ENCODE measurements at places on chromosomes 5 and 9.

DNA sequence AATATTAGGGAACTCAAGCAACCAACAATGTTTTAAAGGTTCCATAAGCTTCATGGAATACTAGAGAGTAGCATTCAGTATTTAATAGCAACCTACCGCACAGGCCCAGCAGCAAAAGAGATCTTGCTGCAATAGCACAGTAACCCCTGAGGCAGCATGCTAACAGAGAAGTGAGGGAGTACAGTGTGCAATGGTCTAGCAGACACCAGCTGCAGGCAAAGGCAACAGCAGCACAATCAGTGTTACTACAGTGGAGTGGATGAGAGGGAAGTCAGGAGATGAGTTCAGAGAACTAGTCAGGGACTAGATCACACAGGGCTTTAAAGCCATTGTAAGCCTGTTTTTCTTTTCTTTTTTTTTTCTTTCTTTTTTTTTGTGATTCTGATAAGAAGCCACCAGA is 2.8 kb downstream of the TICAM2 start:
- no peak for DNase-seq

GRCh38 chr5:73178265-73178664 is 5.3 kb downstream of the TMEM174 start:
- no peak for DNase-seq

DNA sequence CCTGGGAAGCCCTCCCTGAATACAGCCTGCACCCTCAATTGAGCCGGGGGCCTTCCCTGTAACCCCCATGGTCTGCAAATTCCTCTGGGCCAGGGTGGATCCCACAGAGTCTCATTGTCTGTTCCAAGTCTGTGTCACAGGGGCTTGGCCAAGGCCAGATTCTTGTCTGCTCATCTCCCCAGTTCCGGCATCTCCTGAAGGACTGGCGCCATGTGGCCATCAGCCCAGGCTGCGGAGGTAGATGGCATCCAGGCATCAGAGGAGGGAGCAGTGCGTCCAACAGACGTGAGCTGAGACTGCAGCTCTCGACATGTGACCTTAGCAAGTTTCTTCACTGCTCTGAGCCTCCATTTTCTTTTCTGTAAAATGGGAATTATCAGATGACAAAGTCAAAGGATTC is 37.3 kb upstream of the RPL26L1 start:
- no peak for DNase-seq

DNA sequence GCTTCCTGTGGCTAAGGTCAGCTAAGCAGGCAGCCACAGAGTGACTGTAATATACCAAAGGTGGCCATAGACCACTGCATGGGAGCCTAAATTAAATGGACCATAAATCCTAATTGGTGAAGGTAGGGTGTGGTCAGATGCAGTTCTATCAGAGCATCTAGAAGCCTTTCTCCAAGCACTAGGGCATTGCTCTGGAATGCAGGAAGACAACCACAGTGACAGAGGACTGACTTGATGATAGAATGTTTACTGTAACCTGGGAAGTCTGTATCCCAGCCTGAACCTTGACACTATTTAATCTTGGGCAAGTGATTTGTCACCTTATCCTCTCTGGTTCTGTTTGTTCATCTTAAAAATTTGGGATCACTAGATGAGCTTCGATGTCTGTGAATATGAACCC is 2.3 kb downstream of the FBXO38 start:
- DNase-seq: no peak

GRCh38 chr5:137659209-137659608 is 76.7 kb downstream of the KLHL3 start:
- DNase-seq: no peak

- no peak for DNase-seq
Observed at GRCh38 chr5:111583758-111584203, 71.4 kb upstream of the STARD4 start.

DNA sequence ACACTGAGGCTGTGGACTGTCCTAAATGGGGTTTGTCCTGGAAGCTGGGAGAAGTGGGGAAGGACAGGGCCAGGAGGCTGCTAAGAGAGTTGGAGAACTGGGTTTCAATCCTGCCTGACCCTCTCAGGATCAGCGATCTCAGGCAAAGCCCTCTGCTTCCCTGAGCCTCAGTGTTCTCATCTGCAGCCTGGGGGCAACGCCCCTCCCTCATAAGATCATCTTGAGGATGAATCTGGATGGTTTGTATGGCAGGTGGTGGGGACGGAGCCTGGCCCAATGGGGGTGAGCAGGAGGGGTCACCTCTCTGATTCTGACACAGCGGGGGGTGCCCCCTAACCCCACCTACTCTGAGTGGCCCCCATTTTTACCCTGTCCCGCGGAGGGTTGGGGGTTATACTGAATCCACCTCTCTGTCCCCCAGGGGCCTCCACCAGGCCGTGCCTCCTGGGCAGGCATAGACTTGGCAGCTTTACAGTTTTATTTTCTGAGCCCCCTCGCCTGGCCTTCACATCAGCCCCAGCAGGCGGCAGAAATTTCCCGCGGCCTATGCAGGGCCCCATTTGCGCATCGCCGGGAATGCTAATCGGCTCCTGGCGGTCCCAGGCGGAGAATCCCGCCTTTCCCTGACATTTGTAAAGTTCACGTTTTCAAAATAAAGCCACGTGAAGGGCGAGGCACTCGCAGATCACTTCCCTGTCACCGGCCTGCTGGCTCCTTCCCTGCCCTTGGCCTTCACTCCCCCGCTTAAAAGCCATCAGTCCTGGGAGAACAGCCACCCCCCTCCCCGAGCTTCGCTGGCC is 17.8 kb upstream of the LAMC3 start:
- no peak for DNase-seq

DNA sequence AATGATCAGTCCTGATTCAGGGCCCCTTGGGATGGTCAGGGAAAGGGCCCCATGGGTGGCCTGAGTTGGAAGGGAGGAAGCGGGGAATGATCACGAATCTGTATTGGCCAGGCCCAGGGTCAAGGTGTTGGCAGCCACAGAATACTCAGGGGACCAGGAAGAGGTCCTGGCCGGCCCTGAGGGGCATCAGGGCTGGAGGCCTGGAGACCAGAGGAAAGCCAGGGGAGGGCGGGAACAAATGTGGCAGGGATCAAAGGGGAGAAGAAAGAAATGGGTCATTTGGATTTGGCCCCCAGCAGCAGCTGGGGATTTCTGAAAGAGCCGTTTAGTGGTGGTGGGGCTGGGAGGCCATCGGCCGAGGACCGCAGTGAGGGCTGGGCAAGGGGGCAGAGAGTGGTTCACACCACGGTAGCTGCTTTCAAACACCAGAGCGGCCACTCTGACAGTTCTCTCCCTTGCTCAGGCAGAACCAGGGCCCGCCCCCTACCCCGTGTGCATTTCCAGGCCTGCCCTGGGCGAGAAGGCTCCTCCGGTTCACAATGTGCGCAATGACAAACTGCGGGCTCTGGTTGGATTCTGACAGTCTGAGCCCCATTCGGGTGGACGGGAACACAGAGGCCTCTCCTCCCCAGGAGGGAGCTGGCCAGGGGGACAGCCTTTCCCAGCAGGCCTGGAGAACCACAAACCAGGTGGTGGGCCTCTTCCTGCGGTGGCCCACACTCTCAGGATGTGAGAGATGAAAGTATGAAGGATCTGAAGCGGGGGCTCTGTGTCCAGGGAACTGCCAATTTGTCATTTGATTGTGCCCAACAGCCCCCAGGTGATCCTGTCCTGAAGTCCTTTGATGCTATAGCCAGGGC is 220.3 kb upstream of the IER5L start:
- no peak for DNase-seq

DNA sequence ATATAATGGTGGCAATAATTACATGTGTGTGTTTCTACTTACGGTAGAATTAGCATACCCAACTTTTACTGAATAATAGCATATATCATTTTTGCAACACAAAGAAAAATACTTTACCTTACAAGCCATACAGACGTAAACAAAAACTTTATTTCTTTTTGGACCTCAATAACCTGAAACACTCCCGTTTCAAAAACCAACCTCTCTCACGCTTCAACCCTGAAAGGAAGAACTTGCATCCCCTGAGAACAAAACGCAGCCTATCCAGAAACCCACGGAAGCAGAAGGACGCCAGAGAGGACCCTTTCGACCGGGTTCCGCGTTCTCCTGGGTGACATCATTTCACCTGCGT is at the start of gene RNF38:
Gene RNF38 (minus strand): TSS at position 290 of the 352 bp plus-strand sequence. CDS start 161 bp downstream, at position 129.
- DNase-seq: no peak

DNA sequence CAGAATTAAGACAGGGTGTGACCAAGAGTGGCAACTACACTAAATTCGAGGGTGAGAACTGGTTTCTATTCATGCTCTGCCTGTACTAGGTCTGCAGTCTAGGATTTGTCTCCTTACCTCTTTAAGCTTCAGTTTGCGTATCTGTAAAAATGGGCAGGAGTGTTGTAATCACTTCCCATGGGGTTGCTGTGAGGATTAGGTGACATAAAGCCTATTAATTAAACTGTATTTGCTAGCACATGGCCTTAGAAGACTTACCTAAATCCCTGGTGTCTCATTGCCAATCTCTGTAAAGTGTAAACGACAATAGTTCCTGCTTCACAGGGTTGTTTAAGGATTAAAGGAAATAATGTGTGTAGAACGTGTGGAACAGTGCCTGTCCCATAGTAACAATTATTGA is 193.6 kb downstream of the DRD1 start:
- no peak for DNase-seq

DNA sequence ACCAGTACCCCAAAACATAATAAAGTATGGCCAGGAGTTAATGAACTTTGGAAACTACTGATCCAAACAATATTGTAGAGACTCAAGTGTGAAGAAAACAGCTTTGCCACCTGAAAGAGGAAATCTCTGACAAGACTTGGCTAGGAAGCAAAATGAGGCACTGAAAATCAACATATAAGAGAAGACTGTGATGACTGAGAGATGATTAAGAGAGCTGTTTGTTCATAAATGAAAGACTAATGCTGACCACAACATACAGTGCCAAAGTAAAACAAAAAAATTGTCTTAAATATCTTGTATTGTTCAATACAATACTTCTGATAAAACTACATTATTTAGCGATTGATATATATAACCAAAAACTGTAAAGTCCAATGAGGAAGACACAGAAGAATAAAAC is 7.2 kb downstream of the RC3H2 start:
- no peak for DNase-seq

DNA sequence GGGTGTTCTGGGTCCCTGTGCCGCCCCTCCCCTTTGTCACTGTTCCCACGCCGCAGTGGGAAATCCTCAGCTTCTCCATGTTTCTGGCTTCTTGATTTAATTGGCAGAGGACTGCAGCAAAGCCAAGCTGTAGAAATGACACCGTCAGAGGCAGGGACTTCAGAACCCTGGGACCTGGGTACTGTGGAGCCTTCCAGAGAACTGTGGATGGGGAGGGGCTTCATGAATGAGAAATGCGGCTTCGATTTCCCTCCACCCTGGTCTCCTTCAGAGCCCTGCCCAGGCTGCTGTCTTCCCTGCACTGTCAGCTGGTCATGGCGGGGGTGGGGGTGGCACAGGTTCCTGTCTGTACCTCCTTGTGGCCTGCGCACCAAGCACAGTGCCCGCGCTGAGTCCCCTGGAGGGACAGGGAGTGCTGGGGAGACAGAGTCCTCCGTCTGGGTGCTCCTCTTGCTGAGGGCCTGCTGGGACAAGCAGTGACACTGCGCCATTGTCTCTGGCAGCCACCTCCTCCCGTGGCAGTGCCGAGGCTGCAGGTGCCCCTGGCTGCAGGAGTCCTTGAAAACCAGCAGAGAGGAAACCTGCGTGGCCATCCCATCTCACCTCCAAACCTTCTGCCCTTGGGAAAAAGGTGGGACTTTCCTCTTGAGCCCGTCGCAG is 47.2 kb downstream of the COL5A1 start:
- no peak for DNase-seq

- DNase-seq: no peak
Observed at GRCh38 chr5:68141494-68141893, 74.1 kb upstream of the PIK3R1 start.

- DNase-seq: no peak
Observed at GRCh38 chr9:114300153-114300845, 22.6 kb upstream of the ORM1 start.

DNA sequence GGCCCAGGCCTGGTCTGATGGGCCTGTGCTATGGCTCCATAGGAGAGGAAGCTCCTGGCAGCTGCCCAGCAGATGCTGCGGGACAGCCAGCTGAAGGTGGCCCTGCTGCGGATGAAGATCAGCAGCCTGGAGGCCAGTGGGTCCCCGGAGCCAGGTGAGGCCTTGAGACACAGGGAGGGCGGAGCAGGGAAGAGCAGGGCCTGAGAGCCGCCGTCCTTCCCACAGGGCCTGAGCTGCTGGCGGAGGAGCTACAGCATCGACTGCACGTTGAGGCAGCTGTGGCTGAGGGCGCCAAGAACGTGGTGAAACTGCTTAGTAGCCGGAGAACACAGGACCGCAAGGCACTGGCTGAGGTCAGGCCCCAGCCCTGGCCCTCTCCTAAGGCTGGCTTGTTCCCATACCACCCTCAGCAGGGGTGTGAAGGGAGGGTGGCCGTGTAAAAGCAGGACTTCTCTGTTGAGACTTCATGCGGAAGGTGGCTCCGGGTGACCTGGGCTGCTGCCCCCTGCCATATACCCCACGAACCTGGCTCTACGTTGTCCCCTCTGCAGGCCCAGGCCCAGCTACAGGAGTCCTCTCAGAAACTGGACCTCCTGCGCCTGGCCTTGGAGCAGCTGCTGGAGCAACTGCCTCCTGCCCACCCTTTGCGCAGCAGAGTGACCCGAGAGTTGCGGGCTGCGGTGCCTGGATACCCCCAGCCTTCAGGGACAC is 4.5 kb downstream of the PKN3 start:
- no peak for DNase-seq

- DNase-seq: no peak
Observed at GRCh38 chr5:60701321-60701968, 1.5 kb upstream of the DEPDC1B start.

- no peak for DNase-seq
Observed at GRCh38 chr5:171342362-171343111, 33.5 kb downstream of the TLX3 start.

- no peak for DNase-seq
Observed at GRCh38 chr5:1522601-1523479, 920 bp downstream of the LPCAT1 start.

DNA sequence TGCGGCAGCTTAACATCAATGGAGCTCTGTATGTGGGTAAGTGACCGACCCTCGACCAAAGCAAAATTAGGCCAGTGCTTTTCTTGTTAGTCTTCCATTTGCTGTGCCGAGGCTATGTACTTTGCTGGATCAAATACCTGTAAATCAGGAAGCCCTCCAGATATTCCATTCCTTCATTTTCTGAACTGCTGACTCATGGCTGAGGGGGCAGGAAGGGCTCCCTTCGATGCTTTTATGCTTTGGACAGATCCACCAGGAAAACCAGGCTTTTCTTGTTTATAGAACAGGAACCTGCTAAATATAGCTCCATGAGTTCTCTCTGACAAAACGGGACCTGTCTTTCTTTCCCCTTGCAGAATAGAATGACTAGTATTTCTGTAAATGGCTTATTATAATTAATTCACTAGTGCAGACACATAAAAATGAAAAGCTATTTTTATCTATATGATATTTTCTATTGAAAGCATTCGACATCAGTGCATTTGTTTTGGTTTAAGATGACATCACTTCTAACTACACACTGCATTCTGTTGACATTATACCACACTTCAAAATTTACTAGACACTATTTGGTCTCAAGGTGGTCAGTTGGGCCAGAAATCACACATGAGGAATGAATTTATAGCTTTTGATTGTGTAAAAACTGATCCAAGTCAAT is 93.3 kb downstream of the LIFR start:
- no peak for DNase-seq

- no peak for DNase-seq
Observed at GRCh38 chr5:57442080-57442839, 40.4 kb downstream of the ACTBL2 start.
